ENCODE measurements at places on chromosomes 16 and 17.
A peak's percentile ranks its signal among the peaks of the same experiment; 100 is the strongest.

DNA sequence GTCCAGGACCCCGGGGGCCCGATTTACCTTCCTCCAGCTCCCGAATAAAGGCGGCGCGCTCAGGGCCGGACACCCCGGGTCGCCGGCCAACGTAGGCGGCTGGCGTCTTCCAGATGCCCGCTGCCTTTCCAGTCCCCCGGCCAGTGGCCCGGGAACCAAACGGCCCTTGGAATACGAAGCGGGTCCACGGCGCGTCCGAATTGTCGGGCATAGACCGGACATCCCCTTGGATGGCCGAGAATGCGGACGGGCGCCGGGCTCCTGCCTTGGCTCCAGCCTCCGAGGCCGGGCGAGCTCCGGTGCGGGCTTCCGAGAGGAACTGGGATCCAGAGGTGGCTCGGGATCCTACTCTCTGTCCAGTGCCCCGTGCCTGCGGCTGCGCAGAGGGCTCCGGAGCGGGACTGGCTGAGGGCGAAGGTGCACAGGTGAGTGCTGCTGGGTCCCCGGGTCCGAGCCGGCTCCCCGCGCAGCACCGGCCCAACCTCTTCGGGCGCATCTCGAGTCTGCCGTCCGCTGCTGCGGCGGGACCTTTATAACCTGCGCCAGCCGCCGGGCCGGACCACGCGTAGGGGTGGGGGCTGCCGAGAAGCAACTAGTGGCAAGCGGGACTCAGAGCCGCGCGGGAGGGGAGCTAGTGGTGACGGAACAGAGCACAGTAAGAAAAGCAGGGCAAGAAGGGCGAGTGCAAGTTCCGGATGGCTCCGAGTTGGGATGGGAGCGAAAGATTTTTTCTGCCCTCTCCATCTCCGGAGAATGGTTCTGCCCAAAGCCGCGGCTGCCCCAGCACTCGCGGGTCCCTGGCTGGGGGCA is at the start of gene HAP1:
TSS of gene HAP1 (minus strand) at position 505 of the 810 bp plus-strand sequence. CDS start at position 496, 9 bp downstream.
- DNase-seq = no peak

DNA sequence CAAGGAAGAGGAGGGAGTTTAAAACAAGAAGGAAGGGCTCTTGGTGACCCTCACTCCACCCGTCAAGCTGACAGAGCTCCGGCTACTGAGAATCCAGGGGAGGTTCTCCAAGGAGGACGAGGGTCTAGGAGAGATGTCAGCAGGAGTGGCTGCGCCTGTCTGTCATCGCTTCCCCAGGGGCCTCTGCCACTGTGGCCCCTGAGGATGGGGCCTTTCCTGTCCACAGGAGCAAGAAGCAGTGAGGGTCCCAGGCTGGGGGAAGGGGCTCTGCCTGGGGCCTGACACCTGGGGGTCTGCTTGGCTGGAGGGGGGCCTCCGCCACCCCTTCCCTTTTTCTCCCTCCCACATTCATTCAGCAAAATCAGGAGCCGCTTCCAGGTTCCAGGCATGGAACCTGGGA is 66.5 kb upstream of the TNRC6C start:
- DNase-seq = no peak

GRCh38 chr16:88464447-88465318 is 11.6 kb downstream of the ZFPM1 start:
- no peak for DNase-seq

DNA sequence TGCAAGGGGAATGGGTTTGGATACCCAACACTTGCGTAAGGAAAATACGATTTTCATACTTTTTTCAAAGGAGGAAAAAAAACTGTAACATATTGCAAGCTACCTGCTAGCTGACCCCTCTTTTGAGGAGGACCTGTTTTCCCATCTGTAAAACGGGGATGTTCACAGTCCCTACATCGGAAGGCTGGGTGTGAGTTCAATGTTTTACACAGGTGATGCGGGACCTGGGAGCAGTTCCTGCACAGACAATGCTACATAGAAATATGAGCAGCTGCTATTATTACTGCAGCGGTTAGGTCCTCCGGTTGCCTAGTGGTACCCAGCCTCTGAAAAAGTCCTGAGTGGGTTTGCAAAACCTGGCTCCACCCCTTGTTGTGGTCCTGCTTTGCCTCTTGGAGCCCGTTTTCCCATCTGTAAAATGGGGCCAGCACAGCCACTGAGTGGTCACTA is 3.5 kb downstream of the SOCS1 start:
- DNase-seq = no peak

- peak; percentile 42 for DNase-seq
Observed at GRCh38 chr16:4052801-4053293, 63.4 kb downstream of the ADCY9 start.

DNA sequence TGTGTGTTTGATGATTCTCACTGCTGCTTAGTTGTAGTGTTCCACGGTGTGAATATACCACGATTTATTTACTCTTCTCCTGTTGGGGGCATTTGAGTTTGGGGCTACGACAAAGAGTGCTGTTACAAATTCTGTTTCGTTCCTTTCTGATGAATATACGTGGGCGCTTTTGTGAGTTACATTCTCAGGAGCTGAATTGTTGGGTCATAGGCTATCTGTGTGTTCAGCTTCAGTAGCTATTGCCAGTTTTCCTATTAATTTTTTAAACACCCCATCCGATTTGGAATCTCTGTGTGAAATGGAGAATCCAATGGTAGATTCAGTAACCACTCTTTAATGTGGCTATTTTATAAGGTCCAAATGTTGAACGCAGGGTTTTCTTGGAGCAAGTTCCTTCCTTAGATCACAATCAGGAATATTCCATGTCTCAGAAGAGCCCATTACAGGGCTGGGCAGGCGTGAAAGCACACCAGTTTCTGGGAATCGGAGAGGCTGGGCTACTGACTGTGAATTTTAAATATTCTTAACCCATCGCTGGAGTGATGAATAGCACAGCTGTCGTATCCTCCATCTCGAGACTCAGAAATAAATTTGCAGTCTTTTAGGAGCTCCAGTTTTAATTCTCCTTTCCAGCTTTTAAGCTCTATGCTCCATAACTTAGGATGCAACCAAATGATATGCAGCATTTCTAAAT is 115.9 kb downstream of the PITPNC1 start:
- no peak for DNase-seq

- DNase-seq = no peak
Observed at GRCh38 chr16:89198417-89199240, 1.7 kb downstream of the SLC22A31 start.

DNA sequence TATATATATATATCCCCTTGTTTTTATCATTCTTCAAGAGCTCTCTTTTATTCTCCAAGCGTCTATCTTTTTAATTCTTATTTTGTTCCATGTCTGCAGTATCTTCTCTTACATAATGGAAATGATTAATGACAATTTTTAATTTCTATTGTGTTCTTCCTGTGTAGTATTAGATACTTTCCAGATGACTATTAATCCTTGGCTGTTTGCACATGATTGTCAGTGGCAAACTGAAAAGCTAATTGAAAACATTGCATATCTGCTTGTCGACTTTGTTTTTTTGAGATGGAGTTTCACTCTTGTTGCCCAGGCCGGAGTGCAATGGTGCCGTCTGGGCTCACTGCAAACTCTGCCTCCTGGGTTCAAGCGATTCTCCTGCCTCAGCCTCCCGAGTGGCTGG is 124.7 kb downstream of the BCAS3 start:
- no peak for DNase-seq

GRCh38 chr17:80528536-80528935 is 16.1 kb upstream of the RPTOR start:
- DNase-seq = no peak

- no peak for DNase-seq
Observed at GRCh38 chr17:2055292-2056205, 646 bp downstream of the HIC1 start.

GRCh38 chr16:13189250-13189649 is 287.9 kb downstream of the SHISA9 start:
- no peak for DNase-seq

DNA sequence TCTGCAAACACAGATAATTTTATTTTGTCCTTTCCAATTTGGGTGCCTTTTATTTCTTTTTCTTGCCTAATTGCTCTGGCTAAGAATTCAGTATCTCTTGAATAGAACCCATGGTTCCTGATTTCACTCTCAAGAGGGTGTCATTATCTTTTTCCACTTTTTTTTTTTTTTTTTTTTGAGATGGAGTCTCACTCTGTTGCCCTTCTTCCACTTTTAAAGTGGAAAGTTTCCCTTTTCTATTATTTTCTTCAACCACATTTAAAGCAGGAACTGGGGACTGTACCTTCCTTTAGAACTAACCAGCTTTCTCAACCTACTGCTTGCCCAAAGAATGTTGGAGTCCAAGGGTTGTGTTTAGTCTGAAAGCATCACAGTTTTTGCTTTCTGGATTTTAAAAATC is 31.1 kb downstream of the SLFN11 start:
- no peak for DNase-seq

GRCh38 chr16:53135329-53135728 is 80.5 kb downstream of the CHD9 start:
- no peak for DNase-seq

GRCh38 chr17:83153681-83154310 is 74.4 kb downstream of the METRNL start:
- no peak for DNase-seq

- no peak for DNase-seq
Observed at GRCh38 chr17:81398176-81398831, 3.0 kb downstream of the BAHCC1 start.

GRCh38 chr17:15087946-15088345 is 177.2 kb downstream of the PMP22 start:
- no peak for DNase-seq

- DNase-seq = no peak
Observed at GRCh38 chr17:66378296-66378695, 75.9 kb downstream of the PRKCA start.

DNA sequence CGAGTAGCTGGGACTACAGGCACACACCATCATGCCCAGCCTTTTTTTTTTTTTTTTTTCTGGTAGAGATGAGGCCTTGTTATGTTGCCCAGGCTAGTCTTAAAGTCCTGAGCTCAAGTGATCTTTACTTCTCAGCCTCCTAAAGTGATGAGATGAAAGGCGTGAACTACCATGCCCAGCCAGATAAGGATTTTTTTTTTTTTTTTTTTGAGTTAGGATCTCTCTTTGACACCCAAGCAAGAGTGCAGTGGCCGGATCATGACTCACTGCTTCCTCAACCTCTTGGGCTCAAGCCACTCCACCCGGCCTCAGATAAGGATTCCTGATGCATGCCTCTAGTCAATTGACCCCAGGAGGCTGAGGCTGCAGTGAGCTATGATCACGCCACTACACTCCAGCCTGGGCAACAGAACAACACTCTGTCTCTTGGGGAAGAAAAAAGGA is 11.2 kb upstream of the PLEKHG4 start:
- no peak for DNase-seq

DNA sequence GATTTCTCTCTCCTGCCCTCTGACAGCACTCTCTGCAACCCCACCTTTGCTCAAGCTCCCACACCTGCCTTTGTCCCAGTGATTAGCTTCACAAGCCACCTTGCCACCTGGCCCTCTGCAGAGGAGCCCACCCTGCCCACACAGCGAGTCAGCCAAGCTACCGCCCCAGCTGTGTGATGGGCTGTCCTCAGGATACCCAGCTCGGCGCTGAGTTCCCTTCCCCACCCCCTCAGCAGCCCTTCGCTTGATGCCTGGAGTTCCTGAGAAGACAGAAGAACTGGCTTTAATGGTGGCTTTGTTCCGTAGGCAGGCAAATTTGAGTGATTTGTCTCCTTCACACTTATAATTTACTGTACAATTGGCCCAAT is 266.4 kb downstream of the CBLN1 start:
- DNase-seq = no peak

GRCh38 chr17:66730461-66730923 is 104.4 kb upstream of the CACNG5 start:
- no peak for DNase-seq

DNA sequence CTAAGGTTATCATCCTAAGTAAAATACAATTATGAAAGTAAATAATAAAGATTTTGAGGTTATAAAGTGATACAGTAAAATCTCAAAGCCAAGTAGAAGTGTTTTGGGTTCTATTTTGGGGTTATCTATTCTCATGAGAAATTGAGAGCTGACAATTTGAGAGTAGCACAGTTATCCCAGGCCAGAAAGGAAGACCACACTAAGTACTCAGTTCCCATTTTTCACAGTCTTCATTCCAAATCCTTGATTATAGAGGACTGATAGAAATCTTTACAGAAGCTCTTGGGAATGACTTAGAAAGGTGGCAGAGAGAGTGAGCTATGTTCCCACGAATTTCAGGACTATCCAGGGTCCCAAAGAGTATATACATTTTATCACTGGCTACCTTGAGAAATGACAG is 4.6 kb downstream of the GFOD2 start:
- no peak for DNase-seq

GRCh38 chr16:69833357-69834282 is 71.5 kb downstream of the WWP2 start:
- peak; percentile 4 for DNase-seq

- no peak for DNase-seq
Observed at GRCh38 chr17:27336184-27336583, 42.3 kb downstream of the WSB1 start.

GRCh38 chr17:77427391-77427991 is 286.7 kb downstream of the SEC14L1 start:
- DNase-seq = no peak

DNA sequence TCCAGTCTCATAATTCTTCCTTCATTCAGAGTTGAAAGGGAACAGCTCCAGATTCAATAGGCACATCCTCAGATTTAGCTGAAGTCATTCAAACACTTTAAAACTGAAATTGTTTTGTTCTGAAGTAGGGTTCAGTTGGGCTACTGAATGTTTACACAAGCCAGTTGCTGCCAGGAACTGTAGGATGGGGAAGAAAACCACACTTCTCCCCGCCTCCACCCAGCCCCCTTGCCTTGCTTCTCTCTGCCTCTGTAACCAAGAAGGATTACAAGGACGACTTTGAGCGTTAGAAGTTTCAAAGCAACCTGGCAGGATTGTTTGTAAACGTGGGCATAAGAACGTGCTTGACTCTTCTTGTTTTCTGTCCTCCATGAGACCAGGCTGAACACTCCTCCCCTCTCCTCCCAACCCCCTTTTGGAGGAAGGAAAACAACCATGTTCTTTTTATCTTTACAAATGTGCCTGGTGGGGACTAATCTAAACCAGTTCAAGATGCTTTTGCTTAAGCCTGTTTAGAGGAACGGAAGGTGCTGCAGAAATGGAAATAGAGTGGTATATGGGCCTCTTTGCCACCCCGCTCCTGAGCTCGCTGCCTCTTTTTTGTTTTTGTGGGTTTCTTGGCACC is 287.9 kb downstream of the FTO start:
- DNase-seq = no peak

Measured in AG09309 (cell line).